Mucosa of descending colon (tissue), 3 donors: ENCODE measurements at places on chromosomes 3 and 15.

DNA sequence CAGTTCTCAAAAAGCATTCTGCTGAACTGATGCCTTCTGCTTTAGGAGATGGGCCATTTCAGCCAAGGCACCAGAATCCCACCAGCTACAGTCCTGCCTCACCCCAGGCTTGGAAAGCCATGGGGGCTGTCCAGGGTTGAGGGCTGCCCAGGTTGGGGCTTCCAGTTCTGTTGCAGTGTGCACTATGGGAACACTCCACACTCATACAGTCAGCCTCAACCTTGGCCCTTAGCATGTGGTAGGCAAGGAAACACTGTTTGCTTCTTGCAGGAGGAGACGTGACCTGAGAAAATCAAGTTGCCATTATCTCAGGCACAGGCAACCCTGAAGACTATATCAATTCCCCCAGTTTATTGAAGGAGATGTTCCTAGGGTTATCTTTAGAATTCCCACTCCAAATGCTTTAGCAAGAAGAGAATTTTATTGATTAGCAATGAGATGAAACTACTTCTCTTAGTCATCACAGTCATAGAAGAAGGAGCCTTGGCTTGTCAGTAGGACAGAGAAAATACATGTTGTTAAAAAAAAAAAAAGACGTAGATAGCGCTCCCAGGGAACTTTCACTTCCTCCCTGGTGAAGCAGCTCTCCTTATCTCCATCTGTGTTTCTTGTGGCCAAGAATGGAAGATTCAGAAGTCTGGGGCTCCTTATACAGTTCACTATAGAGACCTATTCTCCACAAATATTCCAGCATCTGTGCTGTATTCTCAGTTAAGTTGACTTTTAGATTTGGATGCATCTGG, 38.3 kb upstream of the IL12A start:
- no peak for DNase-seq

GRCh38 chr15:41631880-41632470, 28.2 kb upstream of the MGA start:
- DNase-seq, result no peak

GRCh38 chr15:58340176-58340575, 91.6 kb upstream of the LIPC start:
- no peak for DNase-seq

GRCh38 chr3:12898290-12898964, 57.1 kb upstream of the RPL32 start:
- no peak for DNase-seq

DNA sequence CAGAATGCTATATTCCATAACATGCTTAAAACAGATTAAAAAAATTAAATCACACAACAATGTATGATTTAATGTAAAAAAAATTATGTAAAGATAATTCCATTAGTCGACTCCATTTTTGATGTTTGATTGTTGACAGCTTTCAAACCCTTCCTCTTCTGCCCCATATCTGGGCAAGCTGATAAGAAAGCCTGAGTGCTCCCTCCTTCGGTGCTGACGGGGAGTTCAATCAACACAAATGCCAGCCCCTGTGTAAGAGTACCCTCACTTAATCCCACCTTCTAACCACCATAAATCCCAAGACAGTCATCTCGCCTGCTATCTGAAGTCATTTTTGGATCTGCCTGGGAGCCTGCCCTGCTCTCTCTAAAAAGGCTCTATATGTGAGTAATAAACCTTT, 59.8 kb upstream of the IP6K2 start:
- DNase-seq, result no peak

DNA sequence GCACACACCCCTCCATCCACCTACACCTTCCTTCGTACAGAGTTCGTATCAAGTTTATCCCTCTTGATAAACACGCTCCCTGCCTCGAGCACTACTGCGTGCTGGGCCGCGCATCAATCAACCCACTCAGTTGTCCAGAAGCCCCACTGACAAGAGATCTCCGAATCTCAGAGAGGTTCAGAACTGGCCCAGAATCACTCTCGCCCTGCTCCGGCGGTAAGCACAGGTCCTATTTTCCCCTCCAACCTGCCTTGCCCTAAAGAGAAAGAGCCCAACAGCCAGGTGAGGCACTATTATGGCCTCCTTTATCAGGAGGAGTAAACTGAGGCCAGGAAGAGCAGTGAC, 494 bp upstream of the NISCH start:
- DNase-seq, result no peak

GRCh38 chr15:27744641-27745040, 354.5 kb downstream of the OCA2 start:
- DNase-seq, result no peak

DNA sequence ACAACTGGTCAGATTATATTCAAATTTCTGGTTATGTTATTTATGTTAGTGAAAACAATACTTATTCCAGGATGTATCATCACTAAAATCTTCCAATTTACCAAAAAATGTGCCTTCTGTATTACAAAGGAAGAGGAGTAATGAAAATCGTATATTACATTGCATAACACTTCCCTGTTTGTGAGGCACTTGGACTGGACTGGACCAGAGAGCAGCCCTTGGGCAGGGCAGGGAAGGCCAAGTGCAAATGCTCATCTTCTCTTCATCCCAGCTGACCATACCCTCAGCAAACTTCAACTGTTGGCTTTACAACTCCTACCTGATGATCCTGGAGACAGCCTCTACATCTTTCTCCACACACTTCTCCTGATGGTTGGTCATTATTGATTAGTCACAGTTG, 285.7 kb upstream of the MME start:
- DNase-seq, result no peak

DNA sequence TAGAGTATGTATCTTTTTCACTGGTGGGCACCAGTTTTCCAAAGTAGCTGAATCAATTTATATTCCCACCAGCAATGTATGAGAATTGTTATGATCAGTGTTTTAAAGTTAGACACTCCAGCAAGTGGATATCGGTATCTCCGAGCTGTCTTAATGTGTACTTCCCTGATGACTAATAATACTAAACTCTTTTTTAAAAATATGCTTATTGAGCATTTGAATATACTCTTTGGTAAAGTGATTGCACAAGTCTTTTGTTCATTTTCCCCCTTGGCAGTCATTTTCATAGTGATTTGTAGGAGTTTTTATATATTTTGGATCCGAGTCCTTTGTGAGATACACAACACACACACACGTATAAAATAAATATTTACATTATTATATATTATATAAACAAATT, 12.5 kb upstream of the FEM1B start:
- no peak for DNase-seq

GRCh38 chr15:101172501-101173071, 79.3 kb downstream of the CHSY1 start:
- no peak for DNase-seq

GRCh38 chr3:123321806-123322205, 120.1 kb downstream of the SEC22A start:
- no peak for DNase-seq

DNA sequence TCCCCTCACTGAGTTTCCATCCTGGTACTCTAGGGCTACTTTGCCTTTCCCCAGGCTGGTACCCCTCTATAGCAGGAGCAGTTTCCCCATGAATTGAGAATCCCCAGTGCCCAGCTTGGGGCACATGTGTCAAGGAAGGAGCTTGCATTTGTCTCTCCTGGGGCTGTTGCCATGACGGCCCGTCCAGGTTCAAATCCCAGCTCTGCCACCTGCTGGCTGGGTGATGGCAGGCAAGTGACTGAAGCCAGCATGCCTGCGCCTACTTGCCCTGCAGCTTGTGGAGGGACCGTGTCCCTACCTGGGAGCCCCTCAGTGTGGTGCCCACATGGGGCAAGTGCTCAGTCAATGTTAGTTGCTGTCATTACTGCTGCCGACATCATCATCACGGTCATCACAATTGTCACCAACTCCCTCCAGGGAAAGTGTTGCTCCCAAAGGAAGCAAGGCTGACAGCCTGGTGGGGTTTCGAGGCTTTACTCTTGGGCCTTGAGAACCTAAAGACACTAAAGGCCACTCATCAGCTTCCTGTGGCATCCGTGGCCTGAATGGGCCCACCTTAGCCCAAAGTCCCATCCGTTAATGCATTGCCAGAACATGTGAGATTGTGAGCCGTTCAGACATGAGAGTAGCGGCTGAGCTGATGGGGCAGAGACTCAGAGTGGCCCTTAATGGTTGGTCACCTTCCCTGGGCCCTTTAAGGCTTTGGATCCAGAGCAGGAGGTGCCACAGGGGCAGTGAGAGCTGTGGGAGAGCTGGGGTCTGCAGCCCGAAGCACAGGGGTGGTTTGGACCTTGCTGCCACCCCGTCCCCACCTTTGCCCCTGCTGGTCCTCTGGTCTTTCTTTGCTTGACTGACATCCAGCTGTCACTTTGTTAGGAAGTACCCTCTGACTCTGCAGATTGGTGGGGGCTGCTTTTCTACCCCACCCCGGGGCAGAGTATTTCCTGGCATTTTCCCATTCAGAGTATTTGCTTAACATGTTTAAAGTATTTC, 144.4 kb downstream of the DNAJB8 start:
- DNase-seq, result no peak

DNA sequence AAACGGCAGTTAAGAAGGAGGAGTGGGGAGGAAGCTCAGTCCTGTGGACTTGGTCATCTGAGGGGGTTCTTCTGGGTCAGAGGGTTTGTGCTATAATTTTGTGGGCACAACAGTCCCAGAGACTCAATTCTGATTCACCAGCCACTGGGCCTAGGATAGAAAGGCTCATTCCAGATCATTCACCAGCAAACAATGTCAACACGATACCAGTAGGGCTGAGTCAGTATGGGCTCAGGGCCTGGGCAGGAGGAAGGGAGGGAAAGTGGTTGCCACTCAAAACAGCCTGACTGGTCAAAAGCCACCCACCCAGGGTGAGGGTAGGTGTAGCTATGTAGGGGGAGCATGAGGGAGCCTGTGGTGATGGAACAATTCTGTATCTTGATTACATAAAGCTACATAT, 86.9 kb upstream of the MEX3B start:
- no peak for DNase-seq

DNA sequence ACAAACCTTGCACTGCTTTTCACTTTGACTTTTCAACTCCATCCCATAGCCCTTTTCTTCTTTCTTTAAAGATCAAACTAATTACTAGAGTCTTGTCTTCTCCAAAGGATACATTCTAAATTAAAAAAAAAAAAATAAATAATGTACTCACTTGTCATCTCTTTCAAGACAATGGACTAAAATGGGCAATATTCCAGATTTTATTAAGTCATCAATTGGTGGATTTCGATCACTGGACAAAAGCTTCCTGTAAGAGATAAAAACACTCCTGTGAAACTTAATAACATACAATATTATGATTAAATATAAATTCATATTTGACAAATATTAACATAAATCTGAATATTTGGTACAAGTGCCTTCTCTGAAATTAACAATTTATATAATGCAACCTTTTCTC, 34.1 kb downstream of the KPNA4 start:
- DNase-seq, result no peak

GRCh38 chr15:40702077-40702476, 7.1 kb downstream of the RAD51 start:
- no peak for DNase-seq

DNA sequence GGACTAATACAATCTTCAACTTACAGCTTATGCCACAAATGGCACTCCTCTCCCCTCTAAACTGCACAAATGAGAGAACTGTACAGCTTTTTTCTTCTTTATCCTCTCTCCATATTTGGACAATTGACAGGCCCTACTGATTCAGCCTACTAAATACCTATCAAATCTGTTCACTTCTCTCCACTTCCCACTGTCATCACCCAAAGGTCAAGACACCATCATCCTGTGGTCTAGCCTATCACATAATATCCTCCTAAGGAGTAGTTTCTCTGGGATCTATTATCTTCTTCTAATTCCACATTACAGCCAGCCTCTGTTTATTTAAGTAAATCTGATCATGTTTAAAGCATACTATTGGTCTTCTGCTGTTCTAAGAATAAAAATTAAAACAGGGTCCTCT, 33.0 kb upstream of the SLC12A8 start:
- DNase-seq, result no peak

DNA sequence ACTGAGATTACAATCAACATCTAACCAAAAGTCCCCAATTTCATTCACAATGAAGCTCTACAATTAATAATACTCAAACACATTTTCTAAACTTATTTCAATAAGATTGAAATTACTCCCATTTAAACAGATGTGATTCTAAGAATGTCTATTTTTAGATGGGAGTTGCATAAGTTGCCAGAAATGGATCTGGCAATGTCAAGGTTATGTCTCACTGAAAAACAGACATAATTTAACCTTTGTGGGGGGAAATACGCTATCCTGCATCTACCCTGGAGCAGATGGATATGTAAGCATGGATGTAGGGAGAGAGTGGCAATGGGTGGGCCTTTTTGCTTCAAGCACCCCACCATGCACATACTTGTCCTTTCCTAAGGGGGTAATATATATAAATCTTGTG, 6.7 kb upstream of the EIF1B start:
- no peak for DNase-seq

- DNase-seq, result no peak
Measured at GRCh38 chr3:185843635-185844034, 18.8 kb upstream of the IGF2BP2 start.

DNA sequence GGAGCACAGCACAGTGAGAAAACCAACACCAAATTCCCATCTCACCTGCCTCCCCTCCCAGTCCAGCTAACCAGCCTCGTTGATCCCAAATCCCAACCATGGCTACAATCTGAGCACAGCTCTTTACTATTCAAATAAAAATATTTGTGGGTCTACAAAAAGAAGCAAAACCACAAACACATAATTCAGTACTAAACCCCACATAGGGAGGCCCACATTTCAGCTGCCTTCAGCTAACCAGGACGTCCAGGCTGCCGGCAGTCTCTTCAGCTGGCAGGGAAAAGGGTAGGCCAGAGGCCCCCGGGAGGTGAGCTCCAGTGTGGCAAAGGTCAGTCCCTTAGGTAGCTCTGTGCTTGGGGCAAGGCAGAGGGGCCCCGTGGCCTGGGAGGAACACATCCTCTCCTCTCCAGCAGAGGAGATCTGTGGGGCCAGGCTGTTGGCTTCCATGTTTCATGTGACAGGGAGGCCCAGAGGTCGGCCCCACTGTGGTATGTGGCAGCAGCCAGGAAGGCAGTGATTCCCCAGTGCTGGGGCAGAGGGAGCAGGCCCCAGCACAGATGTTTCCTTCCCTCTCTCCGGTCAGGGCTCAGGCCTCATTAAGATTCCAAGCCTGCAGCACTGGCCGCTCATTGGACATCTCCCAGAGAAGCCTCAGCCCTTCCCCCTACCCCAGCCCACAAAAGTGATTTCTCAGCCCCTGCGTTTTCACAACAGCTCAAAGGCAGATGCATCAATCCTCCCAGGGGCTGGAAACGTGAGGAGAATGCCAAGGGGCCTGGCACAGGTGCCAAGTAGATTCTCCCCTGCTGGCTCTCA, 381.4 kb downstream of the NTRK3 start:
- DNase-seq, result no peak

DNA sequence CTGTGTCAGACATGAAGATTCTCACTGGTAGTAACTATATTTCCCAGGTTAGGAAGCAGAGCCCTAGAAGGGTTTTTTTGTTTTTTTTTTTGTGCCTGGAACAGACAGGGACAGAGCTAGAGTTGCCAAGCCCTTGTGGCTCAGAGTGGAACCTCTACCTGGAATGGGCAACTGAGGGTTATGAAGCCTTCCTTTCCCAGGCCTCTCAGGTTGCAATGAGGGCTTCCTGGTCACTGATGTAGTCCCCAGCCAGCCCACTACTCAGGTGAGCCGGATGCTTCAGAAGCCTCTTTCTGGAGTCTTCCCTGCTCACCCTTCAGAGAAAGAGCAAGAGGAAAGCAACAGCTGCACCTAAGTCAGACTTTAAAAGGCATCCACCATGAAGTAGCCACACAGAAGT, 48.8 kb upstream of the MANF start:
- DNase-seq, result no peak

GRCh38 chr3:13612829-13613228, 63.9 kb downstream of the FBLN2 start:
- DNase-seq, result no peak

GRCh38 chr3:170046269-170047132, 8.7 kb downstream of the GPR160 start:
- DNase-seq, result peak; percentile 57

GRCh38 chr15:81031203-81031602, 30.5 kb downstream of the TLNRD1 start:
- no peak for DNase-seq
